ENCODE measurements at places on chromosomes 4 and X. TPM values are rescaled to one million over a fixed set of nuclear protein-coding genes. Genes with fewer than 3 reads are reported as not detected.

Gene ADH7
- total RNA-seq: not detected

Gene PDE5A
- total RNA-seq: 0.47 TPM

- DNase-seq: no peak
Measured at GRCh38 chrX:12327836-12328235, 189.6 kb downstream of the FRMPD4 start.

- DNase-seq: no peak
Measured at GRCh38 chr4:178165251-178165950, 723.2 kb upstream of the AGA start.

DNA sequence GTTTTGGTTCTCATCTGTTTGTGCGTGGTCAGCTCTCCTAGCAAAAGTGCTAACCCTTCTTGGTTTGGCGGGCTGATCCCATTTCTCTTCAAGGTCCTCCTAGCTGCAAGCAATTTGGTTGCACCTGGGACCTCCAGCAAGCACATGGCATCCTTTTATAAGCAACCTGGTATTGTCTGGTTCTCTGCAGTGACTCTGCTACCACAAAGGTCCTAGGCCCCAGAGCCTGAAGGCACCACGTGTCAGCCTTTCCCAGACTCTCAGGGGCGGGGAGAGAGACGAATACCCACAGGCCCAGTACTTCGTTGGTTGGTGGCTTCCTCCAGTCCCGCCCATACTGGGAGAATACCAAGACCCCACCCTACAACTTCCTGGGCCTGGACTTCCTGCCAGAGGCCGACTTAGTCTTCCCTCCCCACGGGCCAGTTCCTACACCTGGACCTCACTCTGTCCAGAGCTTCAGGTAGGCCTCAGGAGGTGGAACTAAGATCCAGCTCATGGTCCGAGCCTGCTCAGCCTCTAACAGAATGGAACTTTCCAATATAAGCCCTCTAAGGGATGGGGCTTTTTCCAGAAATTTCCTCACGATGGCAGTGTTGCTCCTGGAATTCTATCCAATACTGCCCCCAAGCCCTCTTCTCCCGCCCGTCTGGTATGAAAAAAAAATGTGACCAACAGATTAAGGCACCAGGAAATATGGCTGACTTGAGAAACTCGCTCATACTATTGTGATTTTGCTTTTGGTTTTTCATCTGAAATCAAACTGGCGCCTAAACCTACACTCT lies 192.5 kb upstream of the STK26 start:
- peak; percentile 76 for DNase-seq

DNA sequence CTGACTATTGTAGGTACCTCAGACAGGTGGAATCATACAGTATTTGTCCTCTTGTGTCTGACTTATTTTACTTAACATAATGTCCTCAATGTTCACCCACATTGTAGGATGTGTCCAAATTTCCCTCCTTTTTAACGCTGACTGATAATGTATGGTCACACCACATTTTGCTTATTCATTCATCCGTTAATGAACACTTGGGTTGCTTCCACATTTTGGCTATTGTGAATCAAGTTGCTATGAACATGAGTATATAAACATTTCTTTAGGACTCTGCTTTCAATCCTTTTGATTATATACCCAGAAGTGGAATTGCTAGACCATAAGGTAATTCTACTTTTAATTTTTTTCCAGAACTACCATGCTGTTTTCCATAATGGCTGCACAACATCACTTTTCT lies 87.0 kb upstream of the NDP start:
- DNase-seq: no peak

DNA sequence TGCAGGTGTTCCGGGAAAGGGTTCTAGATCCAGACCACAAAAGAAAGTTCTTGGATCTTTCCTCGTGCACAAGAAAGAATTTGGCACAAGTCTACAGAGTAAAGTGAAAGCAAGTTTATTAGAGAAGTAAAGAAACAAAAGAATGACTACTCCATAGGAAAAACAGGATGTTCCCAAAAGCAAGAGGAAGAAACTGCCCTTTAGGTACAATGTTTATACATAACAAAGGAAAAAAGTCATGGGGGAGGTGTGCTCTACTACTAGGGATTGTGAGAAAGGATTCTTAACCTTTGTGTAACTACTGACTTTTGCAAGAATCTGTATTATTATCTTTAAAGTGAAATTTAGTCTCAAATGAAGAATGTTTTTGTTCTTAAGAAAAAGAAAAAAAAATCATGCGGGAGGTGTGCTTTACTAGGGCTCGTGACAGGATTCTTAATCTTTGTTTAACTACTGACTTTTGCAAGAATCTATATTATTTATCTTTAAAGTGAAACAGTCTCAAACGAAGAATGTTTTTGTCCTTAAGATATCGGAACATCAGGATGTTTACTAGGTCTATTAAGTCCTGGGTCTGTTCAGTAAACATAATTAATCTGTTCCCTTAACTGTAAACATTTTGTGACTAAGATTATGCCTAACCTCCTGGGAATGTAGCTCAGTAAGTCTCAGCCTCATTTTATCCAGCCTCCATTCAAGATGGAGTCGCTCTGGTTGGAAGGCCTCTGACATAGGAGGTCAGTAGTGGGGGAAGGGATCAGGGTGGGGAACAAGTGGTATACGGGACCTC lies 110.4 kb upstream of the BEND4 start:
- DNase-seq: no peak

DNA sequence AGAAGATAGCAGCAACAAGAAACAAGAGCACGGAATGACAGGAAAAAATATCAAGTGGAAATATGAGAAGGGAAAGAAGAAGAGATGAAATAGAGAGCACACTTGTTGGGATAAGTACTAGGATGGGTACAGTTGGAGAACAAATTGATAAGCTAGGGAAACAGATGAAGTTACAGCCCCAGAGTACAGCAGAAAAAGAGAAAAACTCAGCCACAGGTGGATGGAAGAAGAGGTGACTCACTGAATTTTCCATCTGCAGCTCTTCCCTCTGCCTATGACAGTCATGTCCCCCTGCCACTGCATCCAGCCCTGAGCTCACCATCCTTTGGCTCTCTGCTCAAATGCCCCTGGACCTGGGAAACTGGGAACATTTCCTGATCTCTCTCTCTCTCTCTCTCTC lies 209.0 kb downstream of the BCOR start:
- no peak for DNase-seq

DNA sequence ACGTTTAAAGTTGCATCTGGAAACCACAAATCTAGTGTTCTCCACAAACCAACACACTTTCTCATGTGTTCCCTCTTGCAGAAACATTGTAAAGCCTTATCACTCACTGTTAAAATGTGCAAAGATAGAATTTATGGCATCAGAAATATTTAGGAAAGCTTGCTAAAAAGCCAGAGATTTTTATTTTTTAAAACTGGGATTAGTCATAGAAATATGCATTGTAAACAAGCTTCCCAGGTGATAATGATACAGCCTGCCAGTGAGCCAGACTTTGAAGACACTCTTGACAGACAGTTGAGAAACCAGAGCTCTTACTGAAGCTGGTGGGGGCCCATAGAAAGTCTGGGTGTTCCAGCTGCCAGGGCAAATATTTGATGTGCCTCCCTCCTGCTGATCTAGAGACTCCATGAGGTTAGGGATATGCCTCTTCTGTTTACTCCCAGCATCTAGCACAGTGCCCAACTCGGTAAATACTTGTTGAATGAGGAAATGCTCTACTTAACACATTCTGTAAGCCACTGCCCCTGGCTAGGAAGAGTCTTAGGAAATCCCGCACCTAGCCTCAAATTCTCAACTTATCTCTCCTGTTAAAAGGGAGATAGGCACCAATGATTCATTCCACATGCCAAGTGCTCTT lies 179.0 kb upstream of the RASGEF1B start:
- no peak for DNase-seq

DNA sequence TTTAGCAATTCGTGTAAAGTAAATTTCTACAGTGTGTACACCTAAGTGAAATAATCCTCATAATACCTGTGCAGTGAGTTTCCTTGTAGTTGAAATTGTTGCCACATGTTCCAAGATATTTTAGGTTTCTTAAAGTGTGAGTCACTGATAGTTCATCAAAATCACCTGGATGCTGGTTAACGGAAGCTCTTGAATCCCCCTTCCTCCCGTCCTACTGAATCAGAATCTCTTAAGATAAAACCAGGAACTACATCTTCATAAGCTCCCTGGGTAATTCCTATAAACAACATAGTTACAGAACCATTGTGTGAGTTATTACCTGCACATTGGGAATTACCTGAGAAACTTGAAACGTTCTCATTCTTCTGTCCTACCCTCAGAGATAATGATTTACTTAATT lies 197.4 kb upstream of the HS3ST1 start:
- DNase-seq: no peak

GRCh38 chr4:113009461-113009860 lies 40.0 kb upstream of the ANK2 start:
- no peak for DNase-seq
